ENCODE measurements at places on chromosomes 16 and 17. TPM values are rescaled to one million over a fixed set of nuclear protein-coding genes. Genes with fewer than 3 reads are reported as not detected.

DNA sequence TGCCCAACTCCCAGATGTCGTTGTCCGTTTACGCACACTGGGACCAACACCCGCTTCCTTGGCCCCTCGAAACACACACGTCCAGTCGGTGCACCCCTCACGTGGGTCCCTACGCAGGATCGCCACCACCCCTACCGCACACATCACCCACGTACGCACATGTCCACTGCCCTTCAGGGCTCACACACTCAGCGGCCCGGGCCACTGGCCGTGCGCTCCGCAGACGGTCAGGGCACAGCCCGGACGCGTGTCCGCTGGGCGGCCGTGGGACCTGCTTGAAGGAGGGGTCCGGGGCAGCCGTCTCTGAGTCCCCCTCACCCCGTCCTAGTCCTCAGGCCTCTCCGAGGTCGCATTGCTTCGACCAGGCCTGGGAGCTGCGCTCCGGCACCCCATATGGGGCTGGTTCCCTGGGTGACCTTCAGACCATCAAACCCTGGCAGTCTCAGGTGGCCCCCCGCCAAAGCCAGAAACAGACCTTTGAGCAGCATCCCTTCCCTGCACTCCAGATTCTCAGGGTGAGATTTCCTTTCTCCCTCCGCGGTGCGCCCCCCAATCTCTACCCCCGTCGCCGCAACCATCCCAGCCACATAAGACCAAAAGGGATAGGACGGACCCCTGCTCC lies 914 bp upstream of the GPRC5B start:
- DNase-seq: no peak

- no peak for DNase-seq
These were observed 10.3 kb upstream of the RNPS1 start for GRCh38 chr16:2278272-2278608.

DNA sequence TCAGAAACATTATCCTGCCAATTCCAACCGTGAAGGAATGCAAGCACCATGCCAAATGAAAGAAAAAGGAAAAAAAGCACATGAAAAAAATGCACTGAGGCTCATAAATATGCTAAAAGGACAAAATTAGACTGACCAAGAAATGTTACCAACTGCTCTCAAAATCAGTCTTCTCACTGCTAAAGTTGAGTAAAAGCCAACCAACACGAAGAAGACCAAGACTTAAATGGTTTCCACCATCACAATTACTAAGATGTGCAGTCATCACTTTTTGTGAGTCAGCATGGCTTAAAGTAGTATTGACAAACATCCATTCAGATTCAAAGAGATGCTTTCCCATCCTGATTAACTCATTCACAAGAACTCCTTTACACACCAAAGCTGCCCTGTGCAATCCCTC lies 16.4 kb downstream of the CDYL2 start:
- no peak for DNase-seq

DNA sequence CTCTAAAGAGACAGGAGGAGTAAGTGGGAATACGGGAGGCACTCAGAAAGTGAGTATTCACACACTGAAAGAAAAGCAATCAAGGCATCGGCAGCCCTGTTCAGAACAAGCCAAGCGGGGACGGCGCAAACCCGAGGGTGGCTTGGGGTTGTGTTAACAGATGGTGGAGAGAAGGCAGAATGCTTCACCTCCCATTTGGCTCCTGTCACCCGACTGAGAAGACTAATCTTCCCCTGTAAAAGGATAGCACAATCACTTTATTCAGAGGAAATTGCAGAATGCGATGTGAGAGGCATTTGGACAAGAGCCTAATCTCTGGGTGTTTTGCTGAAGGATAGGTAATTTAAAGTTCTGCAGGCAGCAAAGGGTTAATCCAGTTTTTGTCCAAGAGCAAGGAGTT lies 119.3 kb upstream of the WSCD1 start:
- DNase-seq: no peak

GRCh38 chr16:71441348-71442050 lies 355 bp downstream of the TLE7 start:
- DNase-seq: peak; percentile 24

GRCh38 chr17:59858167-59858816 lies 34.5 kb downstream of the TUBD1 start:
- DNase-seq: no peak

DNA sequence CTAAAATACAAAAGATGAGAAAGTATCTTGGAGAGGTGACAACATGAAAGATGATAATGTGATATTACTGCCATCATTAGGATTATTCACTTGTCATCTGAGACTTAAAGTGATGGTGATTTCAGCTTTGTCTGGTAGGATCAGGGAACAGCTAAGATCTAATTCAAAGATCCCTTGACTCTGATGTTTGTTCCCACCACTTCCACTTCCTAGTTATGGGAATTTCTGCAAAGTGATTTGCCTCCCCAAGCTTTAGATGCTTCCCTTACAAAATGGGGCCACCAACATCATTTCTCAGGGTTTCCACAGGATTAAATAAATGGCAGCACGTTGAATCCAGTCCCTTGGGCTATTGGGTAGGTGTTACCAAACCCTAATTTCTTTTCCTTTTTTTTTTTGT lies 550.8 kb upstream of the CDH5 start:
- no peak for DNase-seq

The KRTAP4-3 gene
- not detected for total RNA-seq

The USP6 gene
- 0.08 TPM for total RNA-seq

The AKAP1 gene
- total RNA-seq: 60.2 TPM

Measured in activated T-cell treated with anti-CD3 and anti-CD28 coated beads, Interleukin-2, amount 50 U/mL, for 4 hours (primary cell).